MG63 (cell line): ENCODE measurements at places on chromosomes 16 and 17. TPM values are rescaled to one million over a fixed set of nuclear protein-coding genes. Genes with fewer than 3 reads are reported as not detected.

DNA sequence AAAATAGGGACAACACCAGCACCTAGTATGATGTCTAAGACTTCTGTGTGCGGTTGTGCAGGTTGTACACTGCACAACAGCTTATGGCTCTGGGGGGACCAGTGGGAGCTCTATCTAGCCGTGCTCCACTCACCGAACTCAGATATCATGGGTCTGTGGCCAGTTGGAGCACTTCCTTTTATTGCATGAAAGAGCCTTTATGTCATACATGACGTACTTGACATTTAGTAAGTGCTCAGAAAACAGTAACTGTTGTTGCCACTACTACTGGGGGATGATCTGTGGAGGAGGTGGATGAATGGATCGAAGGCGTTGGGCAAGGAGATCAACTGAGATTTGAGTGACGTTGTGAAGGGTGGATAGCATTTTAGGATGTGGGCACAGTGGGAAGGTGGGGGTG is 368.8 kb downstream of the SNX29 start:
- no peak for DNase-seq

GRCh38 chr17:16820979-16821543 is 131.0 kb downstream of the CCDC144A start:
- DNase-seq = no peak

MYO15A gene
- not detected in 2 replicates for total RNA-seq

EPX gene
- not detected in 2 replicates for total RNA-seq

KRT40 gene
- total RNA-seq = not detected in 2 replicates

XPO6 gene
- 92.5 and 102 TPM in 2 replicates for total RNA-seq
